Activated naive CD8-positive, alpha-beta T cell treated with anti-CD3 and anti-CD28 coated beads, Interleukin-2, amount 10 ng/mL, durations not matched to agents 7 days and 5 days (primary cell): ENCODE measurements at places on chromosomes 1 and 21.
A peak's percentile ranks its signal among the peaks of the same experiment; 100 is the strongest.

DNA sequence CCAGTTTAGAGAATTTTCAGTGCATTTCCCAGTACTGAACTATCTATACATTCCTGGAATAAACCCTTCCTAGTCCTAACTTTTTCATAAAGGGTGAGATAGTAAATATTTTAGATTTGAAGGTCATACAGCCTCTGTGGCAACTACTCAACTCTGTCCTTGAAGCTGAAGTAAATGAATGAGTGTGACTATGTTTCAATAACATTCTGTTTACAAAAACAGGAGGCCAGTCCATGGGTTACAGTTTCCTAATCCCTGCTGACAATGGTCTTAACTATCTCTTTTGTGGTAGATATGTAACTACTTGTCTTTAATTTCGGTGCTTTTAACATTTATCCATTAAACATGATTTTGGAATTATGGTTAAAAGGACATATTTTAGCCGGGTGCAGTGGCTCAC, 4.3 kb downstream of the ZNF684 start:
- no peak for DNase-seq

- DNase-seq: no peak
Measured at GRCh38 chr1:64042331-64043100, 160.9 kb upstream of the UBE2U start.

DNA sequence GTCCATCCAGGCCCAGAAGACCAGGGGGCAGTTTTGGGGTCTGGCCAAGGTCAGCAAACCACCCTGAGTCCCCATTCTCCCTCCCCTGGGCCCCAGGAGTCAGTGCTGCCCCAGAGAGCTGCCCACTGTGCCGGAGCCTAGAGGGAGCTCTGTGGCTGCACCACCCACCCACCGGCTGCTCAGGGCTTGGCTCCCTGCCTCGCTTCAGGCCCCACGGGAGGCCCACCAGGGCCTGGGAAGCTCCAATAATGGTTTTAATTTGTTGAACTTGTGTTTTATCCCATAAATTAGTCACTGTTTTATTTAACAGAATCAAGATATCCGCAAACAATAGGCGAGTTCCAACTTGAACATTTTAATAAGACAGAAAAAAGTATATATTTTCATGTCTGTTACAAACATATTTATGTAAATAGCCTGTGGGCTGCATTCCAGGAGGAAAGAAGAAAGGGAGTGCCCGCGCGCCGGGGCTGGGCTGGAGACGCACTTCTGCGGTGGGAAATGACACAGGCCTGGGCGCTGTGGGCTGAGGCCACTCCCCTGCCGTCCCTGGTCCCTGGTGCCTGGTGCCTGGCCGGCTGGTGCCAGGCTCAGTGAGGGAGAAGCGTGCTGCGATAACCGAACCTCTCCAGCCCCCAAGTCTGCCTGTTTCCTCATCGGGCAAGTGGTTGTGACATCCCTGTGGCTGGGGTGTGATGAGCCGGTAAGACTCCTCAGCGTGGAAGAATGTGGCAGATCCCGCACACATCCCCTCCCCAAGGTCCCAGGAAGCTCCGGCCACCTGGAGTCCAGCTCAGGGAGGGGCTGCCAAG, 160.5 kb downstream of the PEX14 start:
- DNase-seq: no peak

DNA sequence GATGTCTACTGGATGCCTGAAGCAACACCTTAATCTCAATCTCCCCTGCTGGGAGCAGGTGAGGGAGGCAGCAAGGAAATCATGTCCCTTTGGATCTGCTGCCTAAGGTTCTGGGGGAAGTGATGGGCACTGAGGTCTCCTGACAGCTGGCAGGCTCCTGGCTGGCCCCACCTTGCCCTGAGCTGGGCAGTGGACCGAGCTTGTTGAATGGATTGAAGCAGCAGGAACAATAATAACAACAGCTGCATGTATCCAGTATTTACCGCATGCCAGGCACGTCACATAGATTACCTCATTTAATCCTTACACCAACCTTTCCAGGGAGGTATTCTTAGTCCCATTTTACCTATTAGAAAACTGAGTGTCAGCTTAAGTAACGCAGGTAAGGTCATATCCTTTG, 133.9 kb downstream of the PLXNA2 start:
- DNase-seq: no peak

DNA sequence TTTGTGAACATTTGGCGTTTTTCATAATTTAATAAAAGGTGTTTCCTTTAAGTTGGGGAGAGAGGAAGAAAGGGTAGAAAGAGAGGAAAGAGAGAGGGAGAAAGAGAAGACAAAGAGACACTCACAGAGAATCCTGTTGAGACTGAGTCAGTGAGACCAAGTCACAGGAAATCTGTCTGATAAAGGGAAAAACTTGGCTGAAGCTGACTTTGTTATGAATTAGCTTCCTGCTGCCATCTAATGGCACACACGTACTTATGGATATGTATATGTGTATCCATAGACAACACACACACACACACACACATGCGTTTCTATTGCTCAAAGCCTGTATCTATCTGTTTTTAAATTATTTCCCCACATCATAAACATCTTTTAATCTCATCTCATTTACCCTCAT, 42.5 kb upstream of the DISC1 start:
- DNase-seq: no peak

GRCh38 chr1:6438047-6438525, 13.5 kb downstream of the ESPN start:
- peak; percentile 74 for DNase-seq

DNA sequence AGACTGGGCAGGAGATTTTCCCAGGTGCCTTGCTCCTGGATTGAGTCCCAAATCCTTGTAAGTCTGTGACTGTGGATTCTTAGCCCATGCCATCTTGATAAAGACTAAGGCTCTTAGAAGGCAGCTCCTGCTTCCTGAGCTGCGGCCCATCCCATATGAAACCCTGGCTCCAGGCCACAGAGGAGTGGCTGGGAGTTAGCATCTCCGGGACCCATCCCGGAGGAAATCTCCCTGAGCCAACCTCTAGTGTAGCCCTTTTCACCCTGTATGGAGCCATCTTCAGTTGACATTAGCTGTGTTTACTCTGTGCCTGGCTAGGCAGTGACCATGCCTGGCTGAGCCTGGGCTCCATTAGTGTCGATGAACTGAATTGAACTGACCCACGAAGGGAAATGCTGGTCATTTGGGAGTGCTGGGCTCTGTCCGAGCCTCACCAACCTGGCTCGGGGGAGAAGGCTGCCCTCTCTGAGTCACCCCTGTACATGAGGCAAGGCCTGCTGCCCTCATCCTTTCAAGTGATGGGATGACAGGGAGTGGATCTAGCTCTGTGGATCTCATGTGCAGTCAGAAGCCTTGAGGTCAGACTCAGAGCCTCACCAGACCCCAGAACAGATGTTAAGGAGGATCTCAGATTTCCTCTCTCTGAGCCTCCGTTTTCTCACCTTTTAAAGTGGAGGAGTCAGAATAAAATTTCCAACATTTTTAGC, 37.5 kb downstream of the LGR6 start:
- no peak for DNase-seq

GRCh38 chr1:237591353-237591752, 299.4 kb downstream of the ZP4 start:
- no peak for DNase-seq

- no peak for DNase-seq
Measured at GRCh38 chr1:81205956-81206355, 594.8 kb upstream of the ADGRL2 start.

- peak; percentile 92 for DNase-seq
Measured at GRCh38 chr1:26363549-26364448, 8.8 kb downstream of the ZNF683 start.

DNA sequence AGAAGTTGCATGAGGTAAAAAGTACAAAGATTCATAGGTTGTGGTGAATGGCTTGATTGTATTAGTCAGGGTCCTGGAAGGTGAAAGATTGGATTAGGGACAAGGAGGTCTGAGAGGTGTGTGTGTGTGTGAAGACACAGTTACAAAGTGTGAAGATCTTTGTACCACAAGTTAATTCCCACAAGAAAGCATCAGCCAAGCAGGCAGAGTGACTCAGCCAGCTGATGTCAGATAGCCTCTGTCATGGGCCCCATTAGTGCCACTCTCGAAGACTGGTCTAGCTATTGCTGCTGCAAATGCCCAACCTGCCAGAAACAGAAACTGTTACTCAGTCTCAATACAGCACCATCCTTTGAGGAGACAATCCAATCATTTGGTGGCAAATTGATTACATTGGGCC, 96.5 kb downstream of the DTL start:
- no peak for DNase-seq

DNA sequence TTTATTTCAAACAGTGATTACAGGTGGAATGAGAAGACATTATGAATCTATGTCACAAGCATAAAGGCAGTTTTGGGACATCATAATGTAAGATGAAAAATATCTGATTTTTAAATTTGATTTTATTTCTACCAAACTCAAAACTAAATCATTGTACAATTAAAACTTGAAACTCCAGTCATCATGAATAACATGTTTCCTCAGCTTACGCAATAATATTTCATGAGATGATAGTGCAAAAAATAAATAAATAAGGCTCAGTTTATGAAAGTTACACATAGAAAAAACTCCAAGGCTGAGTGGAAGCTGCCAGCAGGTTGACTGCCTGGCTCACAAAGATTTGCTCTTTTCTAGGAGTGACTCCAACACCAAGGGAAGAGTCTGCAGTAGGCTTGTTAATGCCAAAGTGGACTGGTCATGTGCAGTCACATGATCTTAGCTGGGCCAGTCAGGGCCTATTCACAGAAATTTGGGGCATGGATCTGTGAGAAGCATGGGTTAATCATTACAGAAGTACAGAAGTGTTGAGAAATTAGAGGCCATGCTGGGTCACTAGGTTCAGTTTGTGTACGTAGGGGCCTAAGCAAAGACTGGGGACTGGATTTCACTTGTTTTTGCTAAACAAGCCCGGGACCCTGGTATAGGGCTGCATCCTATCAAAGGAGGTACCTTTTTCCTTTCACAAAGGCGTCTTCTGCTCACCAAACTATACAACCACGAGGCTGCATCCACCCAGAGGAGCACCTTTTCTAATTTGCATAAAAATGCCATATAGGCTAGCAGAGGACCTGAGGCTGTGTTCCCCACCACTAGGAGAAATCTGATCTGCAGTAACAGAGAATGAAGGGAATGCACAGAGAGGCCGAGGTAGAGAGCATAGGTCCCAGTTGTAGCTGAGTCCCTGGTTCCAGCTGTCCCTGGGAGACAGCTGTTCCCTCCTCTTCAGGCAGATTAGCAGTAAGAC, 4.9 kb upstream of the ABCA4 start:
- DNase-seq: no peak

DNA sequence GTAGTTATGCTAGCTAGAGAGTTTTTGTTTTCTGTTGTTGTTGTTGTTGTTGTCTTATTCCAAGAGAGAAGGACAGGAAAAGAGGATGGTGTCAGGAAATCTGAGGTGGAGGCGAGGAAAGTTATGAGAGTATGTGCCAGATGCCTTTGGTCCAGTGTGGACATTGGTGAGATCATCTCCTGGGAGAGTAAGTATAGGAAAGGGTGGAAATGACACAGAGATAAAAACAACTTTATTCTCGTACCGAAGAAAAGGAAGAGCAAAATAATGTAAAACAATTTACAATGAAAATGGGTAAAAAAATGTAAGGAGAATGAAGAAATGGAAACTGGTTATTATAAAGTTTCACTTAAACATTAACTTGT, 97.4 kb upstream of the ADGRL2 start:
- DNase-seq: no peak

DNA sequence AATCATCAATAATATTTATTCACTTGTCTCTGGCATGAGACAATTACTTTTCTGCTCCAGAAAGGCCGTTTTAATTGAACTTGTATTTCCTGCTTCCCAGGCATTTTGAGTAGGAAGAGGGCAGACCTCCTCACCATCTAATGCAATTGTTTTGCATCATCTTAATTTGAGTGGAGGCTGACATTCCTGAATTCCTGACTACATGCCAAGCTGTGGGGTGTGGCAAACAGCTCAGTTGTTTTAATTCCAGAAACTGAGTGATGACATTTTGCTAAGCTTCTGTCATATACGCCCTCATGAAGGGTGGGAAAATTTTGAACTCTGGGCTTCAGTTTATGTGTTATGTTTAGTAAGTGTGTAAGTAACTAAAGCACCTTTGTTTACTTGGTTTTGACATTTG, 125.4 kb upstream of the USP25 start:
- no peak for DNase-seq

DNA sequence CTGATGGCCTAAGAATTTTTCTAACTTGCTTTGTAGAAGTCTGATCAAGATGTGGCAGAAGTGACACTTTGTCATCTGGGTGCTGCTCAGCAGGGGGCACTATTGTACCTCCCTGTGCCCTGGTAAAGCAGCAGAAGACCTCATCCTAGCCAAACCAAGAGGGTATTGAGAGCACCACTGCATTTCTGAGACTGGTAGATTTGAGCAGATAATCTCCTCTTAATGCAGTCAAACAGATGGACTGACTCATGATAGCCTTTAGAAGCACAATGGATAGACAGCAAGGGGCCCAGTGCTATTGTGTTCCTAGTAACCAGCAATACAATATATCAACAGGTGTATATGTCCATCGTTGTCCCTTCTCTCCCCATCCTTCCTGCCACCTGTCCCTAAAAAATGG, 5.7 kb downstream of the TPM3 start:
- DNase-seq: peak; percentile 70

- peak; percentile 29 for DNase-seq
Measured at GRCh38 chr1:6001992-6002576, 9.9 kb upstream of the NPHP4 start.

DNA sequence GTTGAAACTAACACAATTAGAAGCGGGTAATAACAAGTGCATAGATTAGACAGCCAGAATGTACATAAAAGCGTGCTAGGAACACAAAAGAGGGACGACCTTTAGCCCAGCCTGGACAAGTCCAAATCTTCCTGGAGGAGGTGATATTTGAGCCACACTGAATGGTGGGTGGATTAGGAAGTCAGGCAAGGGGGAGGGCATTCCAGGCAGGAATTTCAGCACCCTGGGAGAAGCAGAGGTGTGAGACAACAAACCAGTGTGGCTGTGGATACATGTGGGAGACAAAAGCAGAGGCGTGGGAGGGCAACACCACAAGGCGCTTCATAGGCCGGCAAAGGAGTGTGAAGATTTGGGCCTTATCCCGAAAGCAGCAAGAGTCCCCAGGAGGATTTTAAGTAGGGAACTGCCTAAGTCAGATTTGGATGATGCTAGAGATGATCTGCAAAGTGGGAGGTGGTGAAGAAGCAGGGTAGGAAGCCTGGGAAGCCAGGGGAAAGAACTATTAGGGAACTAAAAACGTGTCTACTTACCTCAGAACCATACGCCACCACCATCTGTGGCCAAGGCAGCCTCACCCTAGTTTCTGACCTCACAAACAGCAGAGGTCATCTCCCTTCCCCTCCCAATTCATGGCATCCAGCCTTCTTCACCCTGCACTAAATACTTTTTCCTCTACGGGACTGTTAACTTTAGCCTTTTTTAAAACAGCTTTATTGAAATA, 81.8 kb downstream of the GLUL start:
- DNase-seq: no peak
